Pancreas (tissue), 10 donors: ENCODE measurements at places on chromosomes 5 and 9. TPM values are rescaled to one million over a fixed set of nuclear protein-coding genes. Genes with fewer than 3 reads are reported as not detected.

DNA sequence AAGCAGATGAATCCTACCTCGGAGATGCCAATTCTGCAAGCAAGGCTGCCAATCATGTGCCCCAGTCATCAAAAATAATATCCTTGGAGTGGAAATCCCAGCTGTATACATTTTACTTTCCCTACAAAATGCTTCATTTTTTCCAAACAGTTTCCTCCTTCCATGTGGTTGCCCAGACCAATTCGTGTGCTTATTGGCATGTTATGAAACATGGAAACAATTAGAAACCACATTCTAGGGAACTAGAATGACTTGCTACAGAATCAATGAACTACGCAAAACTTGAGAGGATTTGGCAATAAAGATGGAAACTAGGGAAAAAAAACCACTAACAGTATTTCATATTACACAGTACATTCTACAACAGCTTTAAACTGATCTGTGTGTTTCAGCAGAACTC, 584.5 kb upstream of the DMAC1 start:
- peaks cover 17% of the 10 kb centered on the region for H3K4me1 ChIP-seq
- DNase-seq, result no peak
- no peaks in the 10 kb centered on the region for H3K27me3 ChIP-seq
- no peak overlapping the region for H3K27ac ChIP-seq

Gene TBCA
- total RNA-seq, result 56.7 TPM

DNA sequence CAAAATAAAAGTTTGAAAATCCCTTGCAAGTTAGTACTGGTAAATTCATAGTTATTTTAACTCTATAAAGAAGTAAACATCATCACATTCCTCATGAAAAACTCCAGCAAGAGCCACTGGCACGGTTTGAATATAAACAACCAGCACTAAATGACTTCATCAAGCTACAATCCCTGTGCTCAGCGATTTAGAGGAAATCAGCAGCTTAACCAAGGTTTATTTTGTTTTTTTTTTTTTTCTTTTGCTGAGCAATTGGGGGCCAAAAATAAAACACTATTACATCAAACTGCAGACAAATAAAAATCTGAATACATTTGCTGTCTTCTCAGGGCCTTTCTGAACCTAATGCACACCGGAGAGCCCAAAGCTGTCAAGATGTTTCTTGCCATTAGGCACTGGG, 106.2 kb upstream of the SLC24A2 start:
- H3K27me3 ChIP-seq, result no peaks in the 10 kb centered on the region
- DNase-seq, result no peak
- no peaks in the 10 kb centered on the region for H3K4me1 ChIP-seq

DNA sequence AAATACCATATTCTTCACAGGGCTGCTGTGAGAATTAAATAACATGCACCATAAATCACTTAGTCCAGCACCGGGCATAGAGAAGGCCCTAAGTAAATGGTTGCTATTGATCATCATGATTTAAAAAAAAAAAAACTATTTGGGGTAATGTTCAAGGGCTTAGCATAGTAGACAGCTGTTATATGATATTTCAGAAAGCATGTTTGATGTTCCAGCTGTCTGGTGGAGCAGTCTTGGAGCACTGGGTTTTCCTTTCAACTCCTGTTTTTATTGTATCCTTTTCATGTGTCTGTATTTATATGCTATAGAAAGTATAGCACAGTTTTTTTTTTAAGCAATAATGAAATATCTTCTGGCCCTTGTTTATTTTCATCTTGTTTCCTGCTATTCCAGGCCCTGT, 28.0 kb upstream of the TOMM5 start:
- no peaks in the 10 kb centered on the region for H3K4me1 ChIP-seq
- H3K27ac ChIP-seq, result no peak overlapping the region

Gene CCNI2
- 1.1 TPM for total RNA-seq

Gene POLR3G
- total RNA-seq, result 0.72 TPM

- no peaks in the 10 kb centered on the region for H3K27me3 ChIP-seq
- no peaks in the 10 kb centered on the region for H3K36me3 ChIP-seq
- H3K4me1 ChIP-seq, result no peaks in the 10 kb centered on the region
- no peak overlapping the region for H3K27ac ChIP-seq
- DNase-seq, result no peak
- H3K4me3 ChIP-seq, result no peak overlapping the region
Measured at GRCh38 chr9:115680231-115680630, 473.4 kb upstream of the PAPPA start.

Gene FOXD4L4
- total RNA-seq, result not detected

DNA sequence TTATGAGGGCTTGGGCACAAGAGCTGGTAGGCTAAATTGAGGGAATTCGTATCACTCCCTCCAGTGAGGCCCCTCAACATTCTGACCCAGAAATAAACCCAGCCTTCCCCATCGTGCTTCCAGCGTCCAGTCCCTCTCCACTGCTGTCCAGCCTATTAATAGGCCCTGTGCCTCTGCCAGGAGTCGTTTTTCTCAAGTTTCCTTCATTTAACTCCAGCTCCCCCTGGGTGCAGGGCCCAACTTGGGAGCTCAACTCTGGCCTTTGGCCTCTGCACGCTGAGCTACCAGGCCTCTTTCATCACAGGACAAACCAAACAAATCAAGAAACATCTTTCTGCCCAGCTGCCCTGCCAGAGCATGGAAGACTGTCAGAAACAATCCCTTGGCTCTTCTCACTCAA, 10.0 kb downstream of the HBEGF start:
- H3K4me3 ChIP-seq, result no peak overlapping the region
- no peaks in the 10 kb centered on the region for H3K4me1 ChIP-seq
- DNase-seq, result no peak
- no peak overlapping the region for H3K27ac ChIP-seq

GRCh38 chr9:89690334-89690912, 85.6 kb downstream of the GADD45G start:
- H3K27ac ChIP-seq, result no peak overlapping the region
- DNase-seq, result no peak
- no peaks in the 10 kb centered on the region for H3K36me3 ChIP-seq
- H3K27me3 ChIP-seq, result no peaks in the 10 kb centered on the region

Gene ARID3C
- total RNA-seq, result not detected

DNA sequence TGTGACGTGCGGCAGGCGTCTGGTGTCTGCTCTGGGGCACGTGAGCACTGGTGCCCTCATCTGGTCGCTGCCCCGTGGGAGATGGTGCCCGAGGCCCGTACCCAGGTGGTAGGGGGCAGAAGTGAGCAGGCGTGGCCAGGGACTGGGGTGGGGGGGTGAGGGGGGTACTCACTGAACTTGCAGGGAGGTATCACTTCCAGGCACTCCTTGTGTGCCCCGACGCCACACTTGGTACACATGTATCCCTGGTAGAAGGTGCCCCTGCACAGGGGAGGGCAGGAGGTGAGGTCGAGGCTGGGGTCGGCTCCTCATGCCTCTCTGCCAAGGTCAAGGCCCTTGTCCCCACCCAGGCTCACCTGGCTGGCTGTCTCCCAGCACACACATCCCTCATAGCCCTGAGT, 45.2 kb upstream of the SARDH start:
- H3K36me3 ChIP-seq, result no peaks in the 10 kb centered on the region
- H3K27me3 ChIP-seq, result no peaks in the 10 kb centered on the region
- H3K27ac ChIP-seq, result no peak overlapping the region
- H3K4me3 ChIP-seq, result no peak overlapping the region
- peak; percentile 27 for DNase-seq

Gene INSYN2B
- total RNA-seq, result not detected

Gene OGN
- 5.8 TPM for total RNA-seq

Gene SLC34A1
- not detected for total RNA-seq

Gene SPINK13
- not detected for total RNA-seq

- H3K4me1 ChIP-seq, result peaks cover 28% of the 10 kb centered on the region
- H3K4me3 ChIP-seq, result no peak overlapping the region
- H3K27ac ChIP-seq, result peak overlapping the region; percentile 19
- H3K27me3 ChIP-seq, result no peaks in the 10 kb centered on the region
- DNase-seq, result peak; percentile 52
Measured at GRCh38 chr9:83151627-83152137, 88.7 kb upstream of the RASEF start.

GRCh38 chr5:13659391-13659790, 285.1 kb downstream of the DNAH5 start:
- H3K4me3 ChIP-seq, result no peak overlapping the region
- H3K36me3 ChIP-seq, result no peaks in the 10 kb centered on the region
- H3K4me1 ChIP-seq, result no peaks in the 10 kb centered on the region
- H3K27me3 ChIP-seq, result no peaks in the 10 kb centered on the region

DNA sequence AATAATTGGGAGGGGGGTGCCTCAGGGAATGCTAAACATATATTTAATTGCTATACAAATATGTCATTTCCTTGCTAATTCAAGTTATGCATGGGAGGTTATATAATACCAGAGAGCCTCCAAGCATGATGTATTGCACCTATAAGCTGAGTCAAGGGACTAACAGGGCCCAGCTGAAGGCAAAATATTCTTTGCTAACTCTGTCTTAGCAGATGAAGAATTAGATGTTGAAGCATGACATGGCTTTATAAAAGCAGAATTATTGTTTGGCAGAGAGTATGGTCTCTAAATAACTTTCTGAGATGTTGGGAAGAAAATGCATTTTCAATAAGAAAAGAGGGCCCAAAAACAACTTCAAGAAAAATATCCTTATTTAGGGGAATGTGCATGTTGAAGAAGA, 60.4 kb downstream of the SGCD start:
- no peaks in the 10 kb centered on the region for H3K4me1 ChIP-seq
- H3K27ac ChIP-seq, result no peak overlapping the region
- no peak for DNase-seq
- H3K27me3 ChIP-seq, result no peaks in the 10 kb centered on the region
- no peaks in the 10 kb centered on the region for H3K36me3 ChIP-seq

GRCh38 chr9:133347515-133347984, 381 bp downstream of the MED22 start:
- no peak for DNase-seq
- peaks cover 39% of the 10 kb centered on the region for H3K36me3 ChIP-seq
- H3K27ac ChIP-seq, result peak overlapping the region; percentile 73
- peaks cover 6% of the 10 kb centered on the region for H3K4me1 ChIP-seq
- H3K4me3 ChIP-seq, result peak overlapping the region; percentile 63

GRCh38 chr5:149313151-149313841, 32.0 kb upstream of the GRPEL2 start:
- H3K27ac ChIP-seq, result no peak overlapping the region
- no peaks in the 10 kb centered on the region for H3K27me3 ChIP-seq
- no peak overlapping the region for H3K4me3 ChIP-seq
- H3K36me3 ChIP-seq, result no peaks in the 10 kb centered on the region
- no peak for DNase-seq
- no peaks in the 10 kb centered on the region for H3K4me1 ChIP-seq

GRCh38 chr9:128033609-128034008, 33.5 kb downstream of the NAIF1 start:
- no peaks in the 10 kb centered on the region for H3K36me3 ChIP-seq
- DNase-seq, result no peak
- no peaks in the 10 kb centered on the region for H3K4me1 ChIP-seq
- H3K4me3 ChIP-seq, result no peak overlapping the region

DNA sequence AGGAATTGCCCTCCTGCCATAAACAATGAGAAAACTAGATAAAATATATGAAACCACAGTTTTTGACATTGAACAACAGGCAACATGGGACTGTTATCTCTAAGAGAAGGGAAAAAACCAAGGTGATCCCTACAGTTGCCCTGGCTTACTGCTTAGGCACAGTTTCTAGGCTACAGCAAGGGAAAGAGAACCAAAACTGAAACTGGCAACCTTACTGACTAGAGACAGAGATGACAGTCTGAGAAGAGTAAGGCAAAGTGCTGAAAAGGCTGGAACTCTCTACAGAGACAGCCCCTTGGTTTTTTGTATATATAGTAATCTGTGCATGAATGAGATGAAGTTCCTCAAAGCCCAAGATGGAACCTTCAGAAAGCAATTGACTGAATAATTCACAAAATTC, 36.2 kb upstream of the REEP2 start:
- no peak overlapping the region for H3K4me3 ChIP-seq
- no peaks in the 10 kb centered on the region for H3K27me3 ChIP-seq
- H3K36me3 ChIP-seq, result no peaks in the 10 kb centered on the region
- no peak overlapping the region for H3K27ac ChIP-seq
- no peak for DNase-seq
- no peaks in the 10 kb centered on the region for H3K4me1 ChIP-seq

GRCh38 chr5:117262572-117263131, 688.0 kb upstream of the SEMA6A start:
- H3K36me3 ChIP-seq, result no peaks in the 10 kb centered on the region
- H3K27me3 ChIP-seq, result no peaks in the 10 kb centered on the region
- H3K4me3 ChIP-seq, result no peak overlapping the region

Gene PTCD2
- 4.0 TPM for total RNA-seq

GRCh38 chr9:34430843-34431437, 27.4 kb downstream of the FAM219A start:
- H3K4me1 ChIP-seq, result no peaks in the 10 kb centered on the region
- DNase-seq, result peak; percentile 35
- H3K27ac ChIP-seq, result no peak overlapping the region
- H3K27me3 ChIP-seq, result no peaks in the 10 kb centered on the region
- no peaks in the 10 kb centered on the region for H3K36me3 ChIP-seq

DNA sequence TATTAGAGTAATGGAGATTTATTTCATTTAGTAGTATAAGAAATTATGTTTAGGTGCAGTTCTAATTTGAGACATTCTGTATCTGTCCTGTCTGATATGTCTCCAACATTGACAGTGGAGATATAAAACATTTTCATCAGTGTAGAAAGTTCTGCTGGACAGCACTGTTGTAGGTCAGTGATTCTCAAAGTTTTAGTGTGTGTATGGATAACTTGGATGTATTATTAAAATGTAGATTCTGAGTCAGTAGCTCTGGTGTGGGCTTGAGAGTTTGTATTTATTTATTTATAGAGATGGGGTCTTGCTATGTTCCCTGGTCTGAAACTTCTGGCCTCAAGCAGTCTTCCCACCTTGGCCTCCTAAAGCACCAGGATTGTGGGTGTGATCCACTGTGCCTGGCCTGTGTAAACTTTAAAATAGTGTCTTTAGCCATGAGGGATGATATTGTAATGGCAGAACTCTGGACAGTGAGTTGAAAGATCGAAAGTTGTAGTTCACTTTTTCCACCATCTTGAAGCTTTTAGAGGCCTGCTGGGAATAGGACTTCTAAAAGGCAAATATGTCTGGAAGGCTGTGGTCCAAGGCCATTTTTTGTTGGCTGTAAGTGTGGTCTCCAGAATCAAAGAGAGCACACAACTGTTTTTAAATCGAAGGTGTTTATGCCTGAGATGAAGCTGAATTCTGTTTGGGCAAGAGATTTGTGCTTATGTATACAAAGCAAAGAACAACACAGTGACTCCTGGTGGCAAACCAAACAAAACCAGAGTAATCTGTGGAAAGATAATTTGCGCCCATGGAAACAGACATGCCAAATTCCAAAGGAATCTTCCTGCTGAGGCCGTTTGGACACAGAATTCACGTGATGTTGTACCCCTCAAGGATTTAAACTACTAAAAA, 12.4 kb downstream of the UBAP1 start:
- H3K27me3 ChIP-seq, result no peaks in the 10 kb centered on the region
- H3K27ac ChIP-seq, result no peak overlapping the region
- no peak overlapping the region for H3K4me3 ChIP-seq
- no peak for DNase-seq
- no peaks in the 10 kb centered on the region for H3K36me3 ChIP-seq

Gene NTNG2
- 6.2 TPM for total RNA-seq

- no peak overlapping the region for H3K4me3 ChIP-seq
- no peaks in the 10 kb centered on the region for H3K4me1 ChIP-seq
- H3K27ac ChIP-seq, result no peak overlapping the region
- no peak for DNase-seq
Measured at GRCh38 chr5:168120401-168121137, 170.9 kb upstream of the WWC1 start.

- no peaks in the 10 kb centered on the region for H3K4me1 ChIP-seq
- no peak overlapping the region for H3K4me3 ChIP-seq
- no peaks in the 10 kb centered on the region for H3K27me3 ChIP-seq
- DNase-seq, result no peak
- H3K36me3 ChIP-seq, result no peaks in the 10 kb centered on the region
Measured at GRCh38 chr9:19976226-19976625, 187.4 kb upstream of the SLC24A2 start.
